ENCODE measurements at places on chromosomes 4 and X.

DNA sequence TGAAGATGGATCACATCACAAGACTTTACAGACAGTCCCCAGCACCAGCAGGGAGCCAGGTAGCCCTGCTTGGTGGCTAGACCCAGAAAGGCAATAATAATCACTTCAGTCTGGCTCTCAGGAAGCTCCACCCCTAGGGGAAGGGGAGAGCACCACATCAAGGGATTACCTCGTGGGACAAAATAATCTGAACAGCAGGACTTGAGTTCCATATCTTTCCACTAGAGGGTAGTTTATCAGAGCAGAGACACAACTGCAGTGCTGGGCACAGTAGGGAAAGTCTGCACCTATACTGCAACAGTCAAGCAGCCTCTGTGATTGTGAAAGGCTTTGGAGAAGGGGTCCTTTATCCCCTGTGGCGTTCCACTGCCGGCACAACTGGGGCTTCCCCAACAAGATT, 547.0 kb upstream of the POU3F4 start:
- DNase-seq: no peak

- DNase-seq: no peak
Observed at GRCh38 chrX:106391284-106391911, 220.4 kb upstream of the RADX start.

DNA sequence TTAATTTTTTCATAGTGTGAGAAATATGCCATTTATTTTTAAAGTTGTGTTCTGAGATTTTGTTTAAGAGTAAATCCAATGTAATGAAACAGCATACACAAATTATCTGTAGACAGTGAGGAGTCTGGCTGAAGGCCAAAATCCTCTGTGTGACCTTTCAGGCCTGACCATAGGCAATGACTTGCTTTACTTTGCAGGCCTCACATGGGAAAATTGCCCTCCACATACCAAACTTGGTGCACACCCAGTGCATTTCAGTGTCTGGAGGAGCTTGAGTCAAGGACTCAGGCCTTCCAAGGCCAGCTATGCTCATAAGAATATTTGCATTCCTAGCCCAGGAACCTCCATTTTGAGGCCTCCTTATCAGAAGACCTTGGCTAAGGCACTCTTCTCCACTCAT, 430.1 kb downstream of the GABRG1 start:
- no peak for DNase-seq

DNA sequence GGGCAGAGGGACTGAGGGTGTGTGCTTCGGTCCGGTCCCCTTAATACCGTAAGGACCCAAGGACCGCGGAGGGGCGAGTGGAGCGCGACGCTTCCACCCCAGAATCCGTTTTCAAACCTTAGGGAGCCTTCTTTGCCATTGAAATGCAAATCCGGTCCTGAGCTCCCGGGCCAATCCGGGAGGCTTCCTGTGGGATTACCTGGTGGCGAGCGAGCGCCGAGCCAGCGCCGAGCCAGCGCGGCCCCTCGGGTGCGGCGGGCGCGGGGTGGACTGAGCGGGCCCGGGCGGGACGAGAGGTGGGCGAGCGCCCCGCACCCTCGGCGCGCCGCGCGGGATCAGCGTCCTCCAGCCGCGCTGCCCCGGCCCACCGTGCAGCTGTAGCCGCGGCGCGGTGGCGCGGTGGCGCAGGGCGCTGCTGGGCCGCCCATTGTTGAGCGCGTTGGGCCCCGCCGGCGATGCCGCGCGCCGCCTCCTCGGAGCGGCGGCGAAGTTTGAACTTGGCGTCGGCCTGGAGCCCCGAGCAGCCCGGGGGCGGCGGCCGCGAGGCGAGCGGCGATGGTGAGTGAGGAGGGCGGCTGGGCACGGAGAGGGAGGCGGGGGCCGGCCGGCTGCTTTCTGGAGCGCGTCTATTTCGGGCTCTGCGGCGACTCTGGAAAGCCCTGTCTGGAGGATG, 208.7 kb downstream of the SOWAHB start:
- peak; percentile 62 for DNase-seq

- no peak for DNase-seq
Observed at GRCh38 chr4:71066737-71067716, 73.6 kb downstream of the DCK start.

DNA sequence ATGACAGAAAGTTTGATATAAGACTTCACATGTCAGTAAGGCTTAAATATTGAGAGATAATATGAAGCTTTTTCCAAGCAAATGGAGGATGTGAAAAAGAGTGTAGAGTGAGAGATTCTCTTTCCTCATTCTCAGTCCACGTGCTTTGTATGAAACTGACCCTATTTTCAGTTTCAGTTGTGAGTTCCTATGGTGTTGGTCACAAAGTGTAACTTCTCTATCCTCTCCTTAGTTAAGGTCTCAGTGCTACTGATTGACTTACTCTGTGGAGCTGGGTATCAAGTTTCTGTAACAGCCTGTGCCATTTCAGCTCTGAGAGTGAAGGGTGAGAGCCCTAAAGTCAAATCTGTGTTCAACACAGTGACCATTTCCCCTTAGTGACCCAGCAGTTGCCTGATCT, 277.2 kb downstream of the EPHA5 start:
- no peak for DNase-seq

DNA sequence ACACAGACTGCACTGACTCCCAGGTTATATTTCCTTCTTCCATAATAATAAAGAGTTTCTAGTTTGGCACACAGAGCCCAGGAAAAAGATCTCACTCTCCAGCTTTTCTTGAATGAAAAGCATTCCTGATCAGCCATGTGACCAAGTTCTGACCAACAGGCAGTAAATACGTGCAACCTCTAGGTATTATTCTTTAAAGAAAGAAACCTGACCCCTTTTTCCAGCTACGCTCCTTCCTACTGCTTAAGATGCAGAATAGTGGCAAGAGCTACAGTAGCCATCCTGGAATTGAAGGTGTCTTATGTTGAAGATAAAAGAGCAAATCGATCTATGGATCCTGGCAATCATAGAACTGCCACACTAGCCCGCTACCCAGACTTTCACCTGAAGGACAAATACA, 76.7 kb downstream of the LRBA start:
- DNase-seq: no peak

- DNase-seq: no peak
Observed at GRCh38 chr4:118967393-118967792, 78.7 kb downstream of the SYNPO2 start.

- DNase-seq: no peak
Observed at GRCh38 chr4:168893807-168894206, 116.2 kb downstream of the CBR4 start.

DNA sequence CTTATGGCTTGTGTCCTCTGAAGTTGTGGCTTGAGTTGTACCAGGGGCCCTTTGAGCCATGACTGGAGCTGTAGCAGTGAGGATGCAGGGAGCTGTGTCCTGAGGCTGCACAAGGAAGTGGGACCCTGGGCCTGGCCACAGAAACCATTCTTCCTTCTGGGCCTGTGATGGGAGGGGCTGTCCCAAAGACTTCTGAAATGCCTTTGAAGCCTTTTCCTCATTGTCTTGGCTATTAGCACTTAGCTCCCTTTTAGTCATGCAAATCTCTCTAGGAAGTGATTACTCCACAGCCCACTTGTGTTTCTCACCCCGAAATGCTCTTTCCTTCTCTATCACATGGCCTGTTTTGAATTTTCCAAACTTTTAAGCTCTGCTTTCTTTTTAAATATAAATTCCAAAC, 92.4 kb downstream of the FHDC1 start:
- DNase-seq: no peak

GRCh38 chr4:88533088-88533790, 9.7 kb upstream of the PYURF start:
- DNase-seq: no peak

GRCh38 chr4:83606460-83606859, 70.6 kb downstream of the GPAT3 start:
- DNase-seq: no peak

DNA sequence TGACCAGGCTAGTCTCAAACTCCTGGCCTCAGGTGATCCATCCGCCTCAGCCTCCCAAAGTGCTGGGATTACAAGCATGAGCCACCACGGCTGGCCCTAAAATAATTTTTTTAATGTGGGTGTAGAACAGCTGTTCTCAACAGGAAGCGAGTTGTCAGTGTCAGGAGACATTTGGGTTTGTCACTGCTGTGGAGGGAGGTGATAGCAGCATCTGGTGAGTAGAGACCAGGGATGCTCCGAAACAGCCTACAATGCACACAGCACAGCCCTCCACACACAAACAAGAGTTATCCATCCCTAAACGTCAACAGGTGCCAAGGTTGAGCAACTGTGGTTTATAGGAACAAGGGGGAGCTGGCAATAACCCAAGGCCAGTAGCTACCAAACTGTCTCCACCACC, 243.4 kb upstream of the STS start:
- no peak for DNase-seq

- DNase-seq: no peak
Observed at GRCh38 chr4:67996127-67996526, 32.8 kb upstream of the TMPRSS11A start.

DNA sequence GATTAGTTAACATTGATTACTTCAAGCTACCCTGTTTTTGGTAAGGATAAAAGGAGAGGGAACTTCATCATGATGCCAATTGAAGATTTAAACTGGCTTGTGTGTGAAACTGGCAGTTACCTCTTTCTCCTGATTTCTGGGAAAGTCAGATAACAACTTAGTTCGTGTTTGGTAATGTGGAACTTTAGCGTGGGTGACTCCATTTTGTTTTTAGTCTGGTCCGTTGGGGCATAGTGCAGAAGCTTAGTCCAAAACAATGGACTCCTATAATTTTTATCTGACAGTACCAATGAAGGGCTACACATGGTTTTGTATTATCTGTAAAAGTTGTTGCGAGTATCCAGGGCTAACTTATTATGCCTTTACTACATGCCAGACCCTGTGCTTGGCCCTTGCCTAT, 294.9 kb downstream of the GUCY2F start:
- no peak for DNase-seq

DNA sequence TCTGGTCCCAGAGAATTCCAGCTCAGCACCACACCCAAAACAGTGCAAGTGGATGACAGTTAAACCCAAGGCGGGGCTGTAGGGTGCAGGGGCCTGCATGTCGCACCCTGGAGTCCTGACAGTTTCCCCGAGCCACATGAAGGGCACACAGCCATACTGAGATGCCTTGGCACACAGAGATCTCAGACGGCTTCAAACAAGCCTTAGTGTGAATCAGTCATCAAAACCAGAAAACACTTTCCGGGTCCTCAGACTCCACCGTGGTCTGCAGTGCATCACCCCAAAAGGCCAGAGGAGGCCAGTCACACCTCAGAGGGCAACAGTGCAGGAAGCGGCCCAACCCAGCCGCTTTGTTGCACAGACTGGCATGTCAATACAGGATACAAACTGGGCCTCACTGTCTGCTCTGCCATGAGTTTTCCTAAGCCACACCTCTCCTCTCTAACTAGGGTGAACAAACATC, 64.6 kb upstream of the ENPP6 start:
- peak; percentile 66 for DNase-seq

DNA sequence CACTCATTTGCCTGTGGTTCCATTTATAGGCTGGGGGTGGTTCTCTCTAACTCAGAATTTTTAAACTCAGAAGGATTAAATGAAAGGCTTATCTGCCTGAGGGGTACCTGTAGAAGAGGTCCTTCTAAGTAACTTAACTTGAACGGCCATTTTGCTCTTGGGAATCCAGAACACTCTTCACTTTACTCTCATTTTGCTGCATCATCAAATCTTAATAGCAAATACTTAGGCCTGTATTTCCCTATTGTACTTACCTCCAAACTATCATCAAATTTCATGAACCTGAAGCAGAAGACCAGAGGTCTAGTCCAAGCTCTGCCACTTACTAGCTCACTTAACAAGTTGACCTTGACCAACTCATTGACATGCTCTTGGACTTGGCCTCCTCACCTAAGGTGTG, 70.4 kb downstream of the GRIA3 start:
- no peak for DNase-seq

DNA sequence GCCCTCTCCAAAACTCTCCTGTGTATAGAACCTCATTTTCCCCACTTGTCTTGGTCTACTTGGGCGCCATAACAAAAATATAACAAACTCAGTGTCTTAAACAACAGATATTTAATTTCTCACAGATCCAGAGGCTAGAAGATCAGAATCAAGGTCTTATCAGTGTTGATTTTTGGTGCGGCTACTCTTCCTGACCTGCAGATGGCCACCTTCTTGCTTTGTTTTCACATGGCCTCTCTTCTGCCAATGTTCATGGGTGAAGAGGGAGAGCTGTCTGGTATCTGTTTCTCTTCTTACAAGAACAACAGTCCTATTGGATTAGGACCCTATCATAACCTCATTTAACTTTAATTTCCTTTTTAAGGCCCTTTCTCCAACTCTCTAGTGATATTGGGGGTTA, 177.3 kb downstream of the PABPC4L start:
- no peak for DNase-seq

- DNase-seq: no peak
Observed at GRCh38 chr4:169412046-169412445, 141.3 kb upstream of the SH3RF1 start.

DNA sequence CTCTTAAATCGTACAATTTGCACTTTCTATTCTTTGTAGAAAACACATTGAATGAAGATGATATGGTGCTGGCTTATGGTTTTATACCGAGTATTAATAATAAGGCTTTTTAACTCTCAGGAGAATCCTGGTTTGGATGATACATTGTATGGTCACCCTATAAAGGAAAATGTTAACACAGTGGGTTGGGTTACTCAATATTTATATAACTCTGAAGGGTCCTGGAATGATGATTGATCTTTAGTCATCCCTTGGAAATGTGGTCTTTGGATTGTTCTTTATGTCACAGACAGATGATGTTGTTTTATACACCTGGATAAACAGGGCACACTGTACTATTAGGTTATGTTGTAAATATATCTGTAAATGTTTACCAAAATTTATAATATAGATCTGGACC, 496.2 kb upstream of the NDST4 start:
- no peak for DNase-seq

DNA sequence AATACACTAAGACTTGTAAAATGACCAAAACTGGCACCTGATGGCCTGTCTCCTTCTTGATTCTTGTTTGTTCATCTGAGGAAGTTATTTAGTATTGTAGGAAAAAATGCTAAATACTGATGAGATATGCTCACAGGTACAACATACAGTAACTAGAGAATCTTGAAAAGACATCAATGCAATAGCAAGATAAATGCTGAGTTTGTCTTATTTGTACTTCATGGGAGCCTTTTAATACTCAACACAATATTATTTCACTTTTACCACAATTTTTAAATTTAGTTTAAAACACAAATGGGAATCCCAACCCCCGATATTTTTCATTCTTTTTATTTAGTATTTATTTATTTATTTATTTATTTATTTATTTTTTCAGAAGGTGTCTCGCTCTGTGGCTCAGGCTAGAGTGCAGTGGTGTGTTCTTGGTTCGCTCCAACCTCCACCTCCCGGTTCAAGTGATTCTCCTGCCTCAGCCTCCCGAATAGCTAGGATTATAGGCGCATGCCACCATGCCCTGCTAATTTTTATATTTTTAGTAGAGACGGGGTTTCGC, 12.1 kb downstream of the HHIP start:
- no peak for DNase-seq

DNA sequence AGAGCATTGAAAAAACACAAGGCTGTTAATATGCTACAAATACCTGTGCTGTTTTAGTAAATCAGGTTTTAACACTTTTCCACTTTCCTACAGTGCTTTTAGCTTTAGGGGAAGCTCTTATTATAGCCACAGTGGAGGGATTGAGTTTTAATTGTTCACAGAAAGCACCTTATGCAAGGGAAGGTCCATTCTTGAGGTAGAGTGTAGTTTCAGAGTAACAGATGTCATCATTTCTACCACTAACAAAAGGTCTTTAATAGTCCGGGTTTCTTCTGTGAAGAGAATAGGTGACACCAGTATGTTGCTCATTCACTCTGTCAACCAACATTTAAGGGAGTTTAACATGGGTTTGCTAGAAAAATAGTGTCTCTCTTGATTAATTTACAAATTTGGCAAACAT, 104.4 kb downstream of the STIM2 start:
- DNase-seq: no peak

Data from lower lobe of right lung (tissue), 2 donors.